ENCODE measurements at places on chromosomes 5 and 9.

DNA sequence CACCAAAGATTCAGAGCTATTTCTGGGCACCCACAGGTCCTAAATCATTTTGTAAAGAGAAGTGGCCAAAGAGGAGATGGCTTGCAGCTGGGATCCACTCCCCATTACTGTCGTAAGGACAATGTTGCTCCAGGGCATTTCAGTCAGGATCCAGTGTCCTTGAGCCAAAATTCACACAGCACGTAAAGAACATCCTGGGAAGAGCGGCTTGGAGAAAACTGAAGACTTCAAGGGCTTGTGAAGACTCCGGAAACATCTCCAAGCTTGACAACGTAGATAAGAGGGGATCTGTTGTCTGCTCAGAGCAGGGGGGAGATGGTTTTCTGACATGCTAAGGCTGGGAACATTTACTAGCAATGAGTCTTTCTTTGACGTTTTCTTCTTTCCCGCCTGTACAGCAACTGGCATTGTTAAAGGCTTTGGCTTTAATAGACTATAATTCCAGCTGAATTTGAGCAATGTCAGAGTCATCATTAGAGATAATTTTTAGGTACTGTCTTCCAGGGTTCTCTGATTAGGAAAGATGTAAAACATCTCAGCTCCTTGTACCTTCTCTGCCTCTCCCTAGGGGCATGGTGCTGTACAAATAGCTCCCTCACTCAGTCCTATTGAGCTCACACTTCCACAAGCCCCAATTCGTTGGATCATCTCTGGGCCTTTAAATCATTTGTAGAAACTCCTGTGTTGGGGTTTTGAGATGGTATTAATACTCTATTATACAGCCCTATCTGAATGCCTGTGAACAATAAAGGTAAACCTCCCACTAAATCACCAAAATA, 39.7 kb downstream of the EGFLAM start:
- no peak for DNase-seq

GRCh38 chr5:41736641-41737040, 133.6 kb downstream of the OXCT1 start:
- no peak for DNase-seq

DNA sequence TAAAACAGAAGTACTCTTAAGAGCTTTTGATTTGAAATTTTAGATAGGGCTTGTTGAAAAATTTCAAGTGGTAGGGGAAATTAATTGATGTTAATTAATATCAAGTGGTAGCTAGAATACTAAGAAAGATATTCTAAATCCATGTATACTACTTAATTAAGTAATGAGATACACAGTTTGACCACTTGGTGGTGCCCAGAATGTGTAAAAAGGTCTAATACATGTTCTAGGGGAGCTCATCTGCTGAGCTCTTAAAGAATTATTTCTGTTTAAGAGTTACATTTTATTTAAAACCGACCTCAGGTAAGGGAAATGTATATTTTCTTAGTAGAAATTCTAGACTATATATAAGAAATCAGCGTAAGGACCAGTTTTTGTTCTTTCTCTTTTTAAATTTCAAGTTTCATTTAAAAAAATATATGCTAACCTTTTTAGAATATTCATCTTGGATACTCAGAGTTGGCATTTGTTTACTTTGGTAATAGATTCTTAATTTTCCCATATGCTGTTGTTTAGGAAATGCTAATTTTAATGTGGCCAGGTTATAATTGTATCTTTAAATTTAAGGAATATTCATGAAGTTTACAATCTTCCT, 61.5 kb downstream of the LNPEP start:
- DNase-seq = peak; percentile 72

- DNase-seq = no peak
These were observed 98.2 kb downstream of the USP20 start for GRCh38 chr9:129933185-129934040.

DNA sequence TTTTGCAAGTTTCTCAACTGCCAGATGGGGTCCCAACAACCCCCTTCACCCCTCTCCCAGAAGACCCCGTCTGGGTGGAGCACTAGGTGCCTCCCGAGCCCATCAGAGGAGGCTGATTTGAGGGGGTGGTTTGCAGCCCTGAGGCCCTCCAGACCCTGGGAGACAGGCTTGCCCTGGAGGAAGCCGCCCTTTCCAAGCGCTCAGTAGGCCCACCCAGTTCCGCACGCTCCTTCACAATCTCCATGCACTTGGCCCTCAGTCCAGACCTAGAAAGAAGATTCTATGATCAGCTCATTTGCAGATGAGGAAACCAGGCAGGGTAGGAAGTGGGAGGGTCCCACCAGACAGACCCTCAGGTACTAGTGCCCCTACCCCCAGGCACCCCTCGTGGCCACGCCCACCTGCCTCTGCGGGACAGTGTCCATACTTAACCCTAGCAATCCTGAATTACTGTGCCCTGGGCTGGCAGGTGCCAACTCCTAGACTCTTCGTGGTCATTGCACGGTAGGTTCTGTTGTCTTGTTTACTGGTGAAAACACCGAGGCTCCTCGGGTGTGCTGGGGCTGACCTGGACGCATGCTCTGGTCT, 22.3 kb downstream of the OR2V1 start:
- no peak for DNase-seq

DNA sequence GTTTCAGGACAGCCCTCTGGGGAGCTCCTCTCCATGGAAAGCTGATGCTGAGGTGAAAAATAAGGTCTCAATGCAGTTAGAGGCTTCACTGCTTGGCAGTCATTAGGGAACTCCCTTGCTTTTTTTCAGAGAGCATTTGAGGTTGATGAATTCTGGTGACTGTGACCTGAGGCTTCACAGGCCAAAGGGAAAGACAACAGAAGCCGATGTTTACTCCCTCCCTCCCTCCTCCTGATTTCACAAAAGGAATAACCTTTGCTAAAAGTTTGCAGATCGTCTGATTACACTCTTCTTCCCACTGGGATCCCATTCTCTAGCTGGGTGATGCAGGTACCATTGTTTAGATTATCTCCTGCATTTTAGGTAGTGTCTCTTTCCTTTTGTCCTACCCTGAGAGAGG, 329.4 kb downstream of the KIF4B start:
- DNase-seq = no peak

GRCh38 chr5:62199792-62200716, 106.0 kb upstream of the KIF2A start:
- DNase-seq = no peak

DNA sequence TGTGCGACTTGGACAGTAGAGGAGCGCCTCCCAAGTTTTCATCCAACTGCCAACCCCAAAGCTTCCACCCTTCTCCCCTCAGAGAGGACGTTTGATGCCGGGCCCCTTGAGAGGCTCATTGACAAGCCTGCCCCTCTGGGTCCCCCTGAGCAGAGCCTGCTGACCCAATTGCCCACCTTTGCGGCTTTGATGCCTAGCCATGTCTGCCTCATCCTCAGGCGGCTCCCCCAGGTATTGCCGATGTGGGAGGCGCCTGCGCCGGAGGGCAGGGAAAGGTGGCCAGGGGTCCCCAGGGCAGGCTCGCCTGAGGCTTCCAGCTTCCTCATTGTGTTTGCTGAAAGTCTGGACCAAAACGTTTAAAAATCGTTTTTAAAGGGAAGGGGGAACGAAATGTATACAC, 1.4 kb downstream of the ODF2 start:
- DNase-seq = no peak

DNA sequence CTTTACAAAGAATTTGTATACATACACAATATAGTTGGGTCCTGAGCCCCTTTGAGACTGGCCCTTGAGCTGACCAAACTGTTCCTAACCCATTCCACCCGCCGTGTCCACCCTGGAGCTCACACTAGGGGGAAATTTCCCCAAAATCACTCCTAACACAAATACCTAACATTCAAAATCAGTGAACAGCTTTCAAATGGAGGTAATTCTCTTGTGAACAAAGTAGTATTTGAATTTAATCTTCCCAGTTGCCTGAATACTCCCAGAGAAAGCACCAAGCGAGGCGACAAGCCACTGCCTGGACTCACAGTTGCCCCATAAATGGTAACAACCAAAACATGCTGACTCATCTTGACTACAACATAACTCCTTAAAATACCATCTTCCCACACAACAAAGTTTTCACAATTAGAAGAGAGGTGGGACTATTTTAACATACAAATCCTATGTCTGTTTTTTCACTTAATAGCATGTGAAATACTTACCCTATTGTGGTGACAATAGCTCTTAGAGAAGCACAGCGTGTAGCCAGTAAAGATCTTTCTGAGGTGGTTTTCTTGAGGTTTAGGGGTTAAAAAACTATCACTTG, 31.7 kb upstream of the SCAMP1 start:
- DNase-seq = no peak

Measured in DMS53 (cell line).